Muscle of arm (tissue), 14 donors: ENCODE measurements at places on chromosomes 7 and 10.

DNA sequence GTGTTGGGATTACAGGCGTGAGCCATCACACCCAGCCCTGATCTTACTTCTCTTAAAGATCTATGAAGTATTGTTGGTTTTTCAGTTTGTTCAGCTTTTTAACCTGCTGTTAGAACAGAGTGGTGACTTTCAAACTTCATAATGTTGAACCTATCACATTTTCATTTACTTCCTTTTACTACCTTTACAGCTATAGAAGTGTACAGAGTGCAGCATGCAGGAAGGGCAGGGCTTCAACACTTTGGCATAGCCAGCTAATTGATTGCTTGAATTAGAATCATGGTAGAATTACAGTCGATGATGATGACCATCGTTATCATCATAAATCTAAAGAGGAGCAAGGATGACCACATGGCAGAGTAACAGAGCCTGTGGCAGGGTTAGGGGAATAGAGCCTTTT, 55.5 kb downstream of the AOAH start:
- no peak for DNase-seq

DNA sequence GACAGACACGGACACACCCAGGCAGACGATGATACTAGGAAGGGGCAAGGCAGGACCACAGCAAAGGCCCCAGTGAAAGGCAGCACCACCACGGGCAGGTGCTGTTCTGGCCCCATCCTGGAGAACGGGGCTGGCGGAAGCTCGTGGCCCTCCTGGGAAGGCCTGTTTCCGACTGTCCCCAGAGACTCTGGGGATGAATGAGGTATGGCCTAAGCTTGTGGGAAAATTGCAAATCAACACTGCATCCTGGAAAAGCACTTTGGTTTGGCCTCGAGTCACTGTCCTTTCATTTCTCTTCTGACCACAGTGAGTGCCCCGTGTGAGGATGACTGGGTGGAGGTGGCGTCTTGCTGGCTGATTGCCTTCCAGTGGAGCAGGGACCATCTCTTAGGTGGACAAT, 81.6 kb upstream of the ANLN start:
- DNase-seq, result no peak

DNA sequence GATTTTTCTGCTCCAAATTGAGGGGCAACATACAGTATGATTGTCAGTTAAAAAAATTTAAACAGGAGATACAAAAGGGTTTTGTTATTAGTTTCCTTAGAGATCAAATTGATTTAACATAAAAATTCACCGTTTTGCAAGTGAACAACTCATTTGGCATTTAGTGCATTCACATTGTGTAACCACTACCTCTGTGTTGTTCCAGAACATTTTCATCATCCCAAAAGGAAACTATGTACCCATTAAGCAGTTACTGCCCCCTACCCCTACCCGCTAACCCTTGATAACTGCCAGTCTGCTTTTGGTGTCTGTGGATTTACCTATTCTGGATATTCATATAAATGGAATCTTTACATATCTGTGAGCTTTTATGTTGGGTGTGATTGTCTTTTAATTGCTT, 3.1 kb downstream of the ZRANB1 start:
- no peak for DNase-seq

GRCh38 chr10:103645141-103646054, 151.9 kb downstream of the NEURL1 start:
- no peak for DNase-seq

GRCh38 chr10:125768219-125768855, 7.3 kb downstream of the MMP21 start:
- peak; percentile 77 for DNase-seq

- DNase-seq, result no peak
These were observed 201.1 kb upstream of the CCDC6 start for GRCh38 chr10:60107308-60107976.

GRCh38 chr7:47689558-47689957, 107.6 kb upstream of the TNS3 start:
- no peak for DNase-seq

DNA sequence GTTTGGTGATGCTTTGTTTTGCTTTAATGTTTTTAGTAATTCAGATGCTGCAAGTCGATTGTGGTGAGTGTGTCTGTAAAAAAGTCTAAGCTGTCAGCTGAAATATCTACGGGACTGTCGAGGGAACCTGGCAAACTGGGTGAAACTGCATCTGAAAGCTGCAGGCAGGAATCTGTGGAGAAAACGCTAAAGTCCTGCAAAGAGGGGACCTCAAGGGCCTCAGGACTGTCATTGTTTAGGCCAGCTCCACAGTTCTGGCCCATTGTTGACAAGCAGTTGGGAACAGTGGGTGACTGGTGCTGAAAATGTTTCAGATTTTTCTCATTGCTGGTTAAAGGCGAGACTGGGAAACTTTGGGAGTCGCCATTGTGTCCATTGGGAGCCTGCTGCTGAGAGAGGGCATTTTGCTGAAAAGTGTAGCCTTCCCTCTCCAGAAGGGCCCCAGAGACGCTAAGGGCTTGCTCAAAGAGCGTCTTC, 1.8 kb downstream of the HOXA2 start:
- DNase-seq, result peak; percentile 28

DNA sequence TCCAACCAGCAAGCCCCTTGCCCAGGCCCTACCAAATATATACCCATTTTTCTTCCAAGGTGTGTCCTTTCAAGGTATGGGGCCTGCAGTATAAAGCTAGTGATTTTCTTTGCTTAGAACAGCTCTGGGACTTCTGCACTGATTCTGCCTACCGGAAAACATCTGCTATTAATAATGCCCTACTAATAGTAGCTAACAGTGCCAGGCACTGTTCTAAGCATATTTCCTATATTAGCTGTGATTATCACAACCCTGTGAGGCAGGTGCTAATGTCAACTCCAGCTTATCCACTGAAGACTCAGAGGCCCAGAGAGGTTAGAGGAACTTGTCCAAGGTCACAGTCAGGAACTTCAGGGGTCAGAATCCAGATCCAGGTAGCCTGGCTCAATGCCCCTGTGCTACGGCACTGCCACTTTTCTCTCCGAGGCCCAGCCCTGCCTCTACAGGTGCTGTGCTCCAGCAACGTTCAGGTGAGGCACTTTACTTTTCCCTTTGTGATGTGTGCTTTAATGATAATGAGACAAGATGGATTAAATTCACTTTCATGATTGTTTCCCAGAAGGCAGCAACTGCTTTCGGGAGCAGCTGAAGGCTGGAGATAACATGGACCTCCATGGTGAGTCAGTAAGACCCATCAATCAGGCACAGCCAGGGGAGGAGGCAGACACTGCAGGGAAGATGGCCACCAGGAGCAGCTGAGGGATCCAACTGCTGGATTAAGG, 26.7 kb downstream of the TAS2R41 start:
- DNase-seq, result no peak

DNA sequence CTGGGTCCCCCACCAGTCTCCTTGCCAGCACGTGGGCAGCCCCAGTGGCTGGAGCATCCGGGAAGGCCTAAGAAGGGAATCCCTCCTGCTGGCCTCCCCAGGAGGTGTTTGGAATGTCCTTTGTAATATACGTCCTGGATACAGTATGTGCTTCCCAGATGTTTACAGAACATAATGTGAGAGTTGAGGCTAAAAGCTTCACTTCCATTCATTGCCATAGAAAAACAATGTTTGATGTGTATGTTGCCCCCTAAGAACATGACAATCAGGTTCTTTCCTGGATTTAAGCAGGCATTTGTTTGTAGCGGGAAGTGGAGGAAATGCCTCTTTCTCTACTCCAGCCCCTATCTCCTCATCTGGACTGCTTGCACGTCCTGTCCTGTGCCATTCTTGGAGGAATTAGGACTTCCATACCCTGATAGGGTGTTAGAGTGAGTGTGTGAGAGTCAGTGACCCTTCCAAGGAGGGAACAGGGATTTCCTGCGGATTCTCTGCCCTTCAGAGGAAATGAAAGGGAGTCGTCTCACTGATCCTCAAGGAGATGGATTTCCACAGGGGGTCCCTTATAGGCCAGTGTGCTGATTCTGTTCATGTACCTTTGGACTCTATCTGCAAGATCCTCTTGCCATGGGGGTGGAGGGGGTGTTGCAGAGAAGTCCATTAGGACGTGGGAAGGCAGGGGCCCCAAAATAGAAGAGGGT, 1.2 kb downstream of the IGFBP1 start:
- no peak for DNase-seq

- DNase-seq, result no peak
These were observed 120.1 kb downstream of the DYNC2I1 start for GRCh38 chr7:158976468-158976848.

GRCh38 chr7:123131556-123131955, 68.2 kb downstream of the SLC13A1 start:
- DNase-seq, result no peak

GRCh38 chr7:149209518-149210269, 14.3 kb downstream of the ZNF282 start:
- no peak for DNase-seq

GRCh38 chr10:62582804-62583208, 208.6 kb downstream of the ZNF365 start:
- DNase-seq, result peak; percentile 40

GRCh38 chr10:92241158-92241500, 49.7 kb downstream of the CPEB3 start:
- peak; percentile 49 for DNase-seq

- DNase-seq, result no peak
These were observed 56.3 kb downstream of the CAMK1D start for GRCh38 chr10:12405342-12406320.

DNA sequence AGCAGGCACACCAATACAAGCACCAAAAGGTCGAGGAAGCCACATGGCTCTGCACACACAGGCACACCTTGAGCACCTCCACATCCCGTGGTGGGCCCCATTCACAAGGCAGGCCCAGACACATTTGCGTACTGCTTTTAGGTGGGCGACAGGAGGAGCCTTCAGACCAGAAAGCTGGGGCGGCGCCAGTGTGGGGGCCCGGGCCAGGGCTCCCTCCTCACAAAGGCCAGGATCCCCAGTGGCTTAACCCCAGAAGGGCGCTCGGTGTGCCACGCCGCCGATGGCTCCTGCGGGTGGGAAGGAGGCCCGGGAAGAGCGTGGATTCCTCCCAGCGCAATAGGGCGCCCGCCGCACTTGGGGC, 2.8 kb upstream of the SMARCD3 start:
- peak; percentile 56 for DNase-seq

DNA sequence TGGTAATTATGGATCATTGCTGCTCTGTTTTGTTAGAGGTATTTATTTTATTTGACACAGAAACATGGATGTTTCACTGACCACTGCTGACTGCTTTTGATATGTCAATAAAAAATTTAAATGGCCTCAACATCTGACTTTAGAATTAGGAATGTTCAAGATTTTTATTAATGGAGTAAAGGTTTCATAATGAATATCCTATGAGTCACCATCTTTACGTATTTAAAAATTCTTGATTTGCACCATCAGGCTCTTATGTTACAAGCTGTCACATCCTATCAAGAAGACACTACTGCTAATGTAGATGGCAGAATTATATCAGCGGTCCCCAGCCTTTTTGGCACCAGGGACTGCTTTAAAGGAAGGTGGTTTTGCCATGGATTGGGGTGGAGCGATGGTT, 578.7 kb upstream of the NRP1 start:
- DNase-seq, result no peak

DNA sequence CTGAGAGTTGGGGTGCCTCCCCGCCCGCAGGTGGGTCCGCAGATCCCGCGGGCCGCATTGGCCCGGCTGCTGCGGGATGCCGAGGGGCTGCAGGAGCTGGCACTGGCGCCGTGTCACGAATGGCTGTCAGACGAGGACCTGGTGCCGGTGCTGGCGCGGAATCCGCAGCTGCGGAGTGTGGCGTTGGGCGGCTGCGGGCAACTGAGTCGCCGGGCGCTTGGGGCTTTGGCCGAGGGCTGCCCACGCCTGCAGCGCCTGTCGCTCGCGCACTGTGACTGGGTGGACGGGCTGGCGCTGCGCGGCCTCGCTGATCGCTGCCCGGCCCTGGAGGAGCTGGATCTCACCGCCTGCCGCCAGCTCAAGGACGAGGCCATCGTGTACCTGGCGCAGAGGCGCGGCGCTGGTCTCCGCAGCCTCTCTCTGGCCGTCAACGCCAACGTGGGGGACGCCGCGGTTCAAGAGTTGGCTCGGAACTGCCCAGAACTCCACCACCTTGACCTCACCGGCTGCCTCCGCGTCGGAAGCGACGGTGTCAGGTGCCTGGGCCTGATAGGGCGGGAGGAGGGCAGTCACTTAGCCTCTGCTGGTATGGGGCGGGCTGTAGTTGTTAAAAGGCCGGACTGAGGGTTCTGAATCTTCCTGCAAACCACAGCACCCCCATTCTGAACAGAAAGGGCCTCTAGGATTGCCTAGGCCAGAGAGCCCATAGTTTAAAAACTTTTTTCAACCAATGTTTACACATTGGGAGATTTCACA, 1.3 kb downstream of the FBXL15 start:
- no peak for DNase-seq

DNA sequence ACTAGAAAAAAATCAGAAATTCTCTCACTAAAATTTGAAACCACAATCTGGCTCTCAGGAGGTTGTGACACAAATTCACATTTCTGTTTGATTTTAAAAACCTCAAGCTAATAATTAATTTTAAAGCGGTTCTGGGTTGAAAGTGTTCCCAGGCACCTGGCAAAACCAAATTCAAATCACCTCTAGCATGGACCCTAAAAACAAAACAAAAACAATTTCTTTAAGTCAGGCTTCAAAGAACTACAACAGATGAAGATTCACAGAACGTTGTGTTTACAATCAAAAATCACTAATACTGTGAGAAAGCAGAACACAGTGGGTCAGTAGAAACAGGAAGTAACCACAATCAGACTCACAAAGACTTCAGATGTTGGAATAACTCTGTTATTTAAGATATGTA, 7.2 kb upstream of the RELN start:
- DNase-seq, result no peak

DNA sequence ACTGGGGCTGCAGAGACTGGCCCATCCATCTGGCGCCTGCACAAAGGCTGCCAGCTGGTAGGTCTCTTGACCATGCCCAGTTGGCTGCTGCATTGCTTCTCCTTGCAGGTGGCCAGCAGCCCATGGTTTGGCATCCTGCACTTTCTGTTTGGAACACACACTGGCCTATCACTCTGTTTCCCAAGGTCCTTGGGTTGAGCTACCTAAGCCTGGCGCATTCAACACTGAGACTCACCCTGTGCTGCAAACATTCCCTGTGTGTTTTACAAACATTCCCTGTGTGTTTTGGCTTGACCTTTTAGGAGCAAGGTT, 55.5 kb downstream of the TACR2 start:
- DNase-seq, result no peak

- no peak for DNase-seq
These were observed 23.8 kb downstream of the RCC1L start for GRCh38 chr7:75049817-75050216.

- no peak for DNase-seq
These were observed 1.2 kb upstream of the CALU start for GRCh38 chr7:128737867-128738385.

GRCh38 chr7:36096460-36097095, 56.5 kb upstream of the EEPD1 start:
- DNase-seq, result no peak

- no peak for DNase-seq
These were observed 308.1 kb downstream of the TCERG1L start for GRCh38 chr10:131003455-131003854.
